Activated CD4-positive, CD25-positive, alpha-beta regulatory T cell treated with anti-CD3 and anti-CD28 coated beads, Interleukin-2, amount 50 U/mL, for 16 hours (primary cell): ENCODE measurements at places on chromosomes 2 and 18.

DNA sequence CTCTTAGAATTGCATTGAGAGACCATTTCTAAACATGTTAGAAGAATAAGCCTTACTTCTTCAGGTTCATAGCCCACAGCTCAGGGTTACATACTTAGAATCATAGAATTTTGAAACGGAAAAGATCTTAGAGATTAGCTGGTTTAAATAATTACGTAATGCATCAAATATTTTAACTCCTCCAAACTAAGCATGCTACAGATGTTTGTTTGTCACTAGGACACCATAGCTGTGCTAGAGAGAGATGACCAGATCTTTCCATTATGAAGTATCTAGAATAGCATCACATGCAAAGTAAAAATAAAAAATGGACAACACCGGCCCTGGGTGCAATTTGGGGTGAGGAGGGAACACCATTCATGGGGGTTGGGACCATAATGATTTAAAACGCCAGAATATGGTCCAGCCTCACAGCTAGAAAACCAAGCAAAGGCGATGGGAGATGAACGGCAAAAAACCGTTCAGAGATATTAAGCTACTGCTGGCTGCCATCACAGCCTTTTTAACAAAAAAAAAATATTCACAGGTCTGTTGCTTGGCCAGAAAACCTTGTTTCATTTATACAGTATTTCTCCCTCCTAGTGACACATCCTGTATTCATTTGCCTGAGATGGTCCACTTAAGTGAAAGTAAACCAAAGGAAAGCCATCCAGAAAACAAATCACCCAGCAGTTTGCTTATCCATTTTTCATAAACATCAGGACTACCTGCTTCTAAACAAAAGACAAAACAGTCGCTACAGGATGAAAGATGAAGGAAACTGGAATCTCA, 94.2 kb downstream of the EPHA4 start:
- no peak for DNase-seq

- no peak for DNase-seq
Measured at GRCh38 chr2:42176992-42177738, 8.0 kb downstream of the EML4 start.

GRCh38 chr18:32961538-32961937, 188.7 kb upstream of the KLHL14 start:
- DNase-seq = no peak

- DNase-seq = no peak
Measured at GRCh38 chr2:212998626-212999359, 152.6 kb downstream of the IKZF2 start.

DNA sequence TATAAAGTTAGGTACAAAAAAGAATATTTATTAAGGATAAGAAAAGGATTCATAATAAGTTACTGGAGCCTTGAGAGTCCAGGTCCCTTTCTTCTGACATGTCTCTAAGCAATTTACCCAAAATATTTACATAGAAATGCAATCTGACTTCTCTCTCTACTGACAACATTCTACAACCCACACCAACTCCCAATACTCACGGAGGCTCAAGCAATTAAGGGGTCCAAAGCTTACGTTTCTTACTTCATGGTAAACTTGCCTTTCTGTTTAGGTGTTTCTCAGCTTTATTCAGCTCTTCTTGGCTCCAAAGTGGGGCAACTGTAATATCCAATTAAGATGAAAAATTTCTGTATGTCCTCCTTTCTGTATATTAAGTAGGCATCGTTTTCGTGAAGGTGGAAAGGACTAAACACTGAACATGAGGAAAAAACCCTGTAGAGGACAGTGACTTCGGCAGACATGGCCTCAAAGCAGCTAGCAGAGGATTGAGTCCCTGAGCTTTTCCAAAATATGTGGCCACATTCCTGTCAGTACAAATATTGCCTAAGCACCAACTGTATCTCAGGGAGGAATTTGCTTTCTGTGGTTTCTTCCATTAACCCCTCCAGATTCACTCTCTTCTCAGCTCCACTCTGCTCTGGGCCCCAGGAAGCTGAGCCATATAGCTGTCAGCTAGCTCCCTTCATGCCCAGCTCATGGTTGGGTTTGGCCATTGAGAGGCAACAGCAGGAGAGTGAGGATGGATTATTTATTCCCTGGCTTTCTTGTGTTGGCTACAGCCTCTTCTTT, 67.9 kb upstream of the GLS start:
- no peak for DNase-seq

DNA sequence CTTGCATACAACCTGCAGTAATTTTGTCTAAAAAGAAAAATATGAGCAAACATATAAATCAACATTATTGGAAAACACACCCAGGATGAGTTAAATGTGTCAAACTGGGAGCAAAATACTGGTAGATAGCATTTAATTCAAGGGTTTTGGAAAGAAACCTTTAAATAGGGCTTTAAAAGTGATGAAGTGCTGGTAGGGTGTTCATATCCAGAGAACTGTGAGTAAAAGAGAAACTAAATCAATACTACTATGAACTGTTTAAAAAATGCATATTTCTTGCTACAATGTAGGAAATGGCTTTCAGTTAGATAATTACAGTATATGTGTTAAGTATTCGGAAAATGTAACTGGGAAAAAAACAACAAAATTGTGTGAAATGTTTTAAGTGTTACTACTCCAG, 117.8 kb downstream of the ATAD2B start:
- no peak for DNase-seq

- DNase-seq = no peak
Measured at GRCh38 chr18:47680488-47680887, 250.0 kb downstream of the SMAD2 start.

- peak; percentile 91 for DNase-seq
Measured at GRCh38 chr2:19347619-19348562, 10.5 kb downstream of the OSR1 start.

DNA sequence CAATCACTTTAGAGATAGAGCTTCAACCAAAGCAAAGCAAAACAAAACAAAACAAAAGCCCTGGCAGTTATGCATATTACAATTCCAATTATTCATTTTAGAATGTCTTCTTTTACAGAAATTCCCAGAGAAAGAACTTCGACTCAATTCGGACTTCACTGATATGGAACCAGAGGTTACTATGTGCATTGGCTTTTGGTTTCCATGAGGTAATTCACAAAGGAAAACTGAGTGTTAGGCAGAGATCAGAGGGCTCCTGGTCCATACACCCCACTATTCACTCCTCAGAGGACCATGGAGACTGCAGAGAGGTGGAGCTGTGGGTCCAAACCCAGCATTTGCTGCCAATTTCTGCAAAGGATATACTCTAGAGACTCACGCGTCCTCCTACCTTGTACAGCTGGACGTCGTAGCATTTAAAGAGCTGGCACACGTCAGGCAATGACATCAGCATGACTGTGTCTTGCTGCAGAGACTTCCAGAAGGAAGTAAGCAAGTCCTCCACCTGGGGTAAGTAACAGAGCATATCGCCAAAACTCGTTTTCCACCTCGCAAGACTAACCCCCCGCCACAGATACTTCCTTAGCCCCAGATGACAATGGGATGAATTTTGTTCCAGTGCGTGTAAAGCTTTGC, 31.3 kb upstream of the CREG2 start:
- DNase-seq = no peak

- no peak for DNase-seq
Measured at GRCh38 chr2:165793161-165793778, 777 bp downstream of the GALNT3 start.

GRCh38 chr2:204086167-204086566, 149.6 kb downstream of the ICOS start:
- no peak for DNase-seq
